ENCODE measurements at places on chromosomes 5 and 9.

DNA sequence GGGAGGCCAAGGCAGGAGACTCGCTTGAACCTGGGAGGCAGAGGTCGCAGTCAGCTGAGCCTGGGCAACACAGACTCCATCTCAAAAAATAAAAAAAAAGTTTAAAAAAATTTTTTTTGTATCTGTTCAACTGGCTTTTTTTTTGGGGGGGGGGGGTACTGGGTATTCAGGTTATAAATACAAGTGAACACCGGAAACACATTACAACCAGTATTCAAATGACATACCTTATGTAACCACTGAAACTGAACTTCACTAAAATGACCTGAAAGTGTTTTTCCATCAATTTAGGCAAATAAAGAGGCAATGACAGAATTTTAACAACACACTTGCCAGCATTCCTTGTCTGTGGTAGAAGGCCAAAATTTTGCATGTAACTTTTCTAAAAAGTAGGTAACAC lies 33.5 kb downstream of the STRBP start:
- DNase-seq = no peak

DNA sequence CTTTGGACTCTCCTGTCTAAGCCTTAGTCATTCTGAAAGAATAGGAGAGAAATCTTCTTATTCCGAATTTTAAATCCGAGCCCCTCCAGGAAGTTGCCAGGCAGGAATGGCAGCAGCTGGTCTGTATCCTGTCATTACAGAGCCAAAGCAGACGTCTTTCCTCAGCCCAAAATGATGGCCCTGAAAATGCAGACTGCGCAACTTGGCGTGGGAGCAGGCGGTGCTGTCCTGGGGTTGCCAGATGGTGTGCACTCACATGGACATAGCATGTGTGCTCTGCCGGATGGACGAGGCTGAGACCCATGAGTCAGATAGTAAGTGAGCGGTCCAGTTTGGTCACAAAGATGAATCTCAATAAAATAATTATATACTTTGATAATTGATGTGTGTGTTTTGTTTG lies 410.4 kb downstream of the KCTD16 start:
- DNase-seq = no peak

- peak; percentile 36 for DNase-seq
These were observed 761 bp downstream of the REEP2 start for GRCh38 chr5:138439477-138440158.

- no peak for DNase-seq
These were observed 2.6 kb downstream of the TEX10 start for GRCh38 chr9:100350188-100350587.

- DNase-seq = no peak
These were observed 203.4 kb downstream of the GADD45G start for GRCh38 chr9:89808076-89808755.

DNA sequence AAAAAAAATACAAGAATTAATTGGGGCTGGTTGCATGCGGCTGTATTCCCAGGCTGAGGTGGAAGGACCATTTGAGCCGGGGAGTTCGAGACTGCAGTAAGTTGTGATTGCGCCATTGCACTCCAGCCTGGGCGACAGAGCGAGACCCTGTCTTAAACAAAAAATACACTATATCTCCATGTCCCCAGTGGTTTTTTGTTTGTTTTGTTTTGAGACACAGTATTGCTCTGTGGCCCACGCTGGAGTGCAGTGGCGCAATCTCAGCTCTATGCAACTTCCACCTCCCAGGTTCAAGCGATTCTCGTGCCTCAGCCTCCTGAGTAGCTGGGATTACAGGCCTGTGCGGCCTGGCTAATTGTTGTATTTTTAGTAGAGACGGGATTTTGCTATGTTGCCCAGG lies 1.2 kb downstream of the COQ4 start:
- no peak for DNase-seq

DNA sequence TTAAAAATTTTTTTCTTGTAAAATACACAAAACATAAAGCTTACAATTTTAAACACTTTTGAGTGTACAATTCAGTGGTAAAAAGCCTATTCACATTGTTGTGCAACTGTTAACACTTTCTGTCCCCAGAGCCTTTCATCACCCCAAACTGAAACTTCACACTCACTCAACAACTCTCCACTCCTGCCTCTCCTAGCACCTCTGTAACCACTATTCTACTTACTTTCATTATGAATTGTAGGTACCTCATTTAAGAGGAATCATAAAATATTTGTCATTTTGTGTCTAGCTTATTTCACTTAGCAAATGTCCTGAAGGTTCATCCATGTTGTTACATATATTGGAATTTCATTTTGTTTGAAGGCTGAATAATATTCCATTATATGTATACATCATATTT lies 4.3 kb upstream of the ZNF510 start:
- DNase-seq = no peak

DNA sequence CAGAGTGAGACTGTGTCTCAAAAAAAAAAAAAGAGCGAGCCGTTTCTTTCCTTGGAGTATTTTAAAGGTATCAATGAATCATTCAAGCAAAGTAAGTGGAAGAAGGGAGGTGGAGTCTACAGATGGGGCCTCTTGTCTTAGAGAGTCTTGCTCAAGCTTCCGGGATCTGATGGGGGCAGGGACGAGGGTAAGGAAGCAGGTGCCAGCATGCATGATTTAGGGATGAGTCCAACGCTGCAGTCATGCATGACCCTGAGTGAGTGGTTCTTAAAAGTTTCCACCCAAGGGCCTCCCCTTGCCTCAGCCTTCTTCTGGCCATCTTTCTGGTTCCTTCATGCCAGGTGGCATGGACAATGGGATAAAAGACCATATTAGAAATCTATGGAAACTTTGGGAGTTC lies 79.6 kb downstream of the MYO10 start:
- peak; percentile 66 for DNase-seq

DNA sequence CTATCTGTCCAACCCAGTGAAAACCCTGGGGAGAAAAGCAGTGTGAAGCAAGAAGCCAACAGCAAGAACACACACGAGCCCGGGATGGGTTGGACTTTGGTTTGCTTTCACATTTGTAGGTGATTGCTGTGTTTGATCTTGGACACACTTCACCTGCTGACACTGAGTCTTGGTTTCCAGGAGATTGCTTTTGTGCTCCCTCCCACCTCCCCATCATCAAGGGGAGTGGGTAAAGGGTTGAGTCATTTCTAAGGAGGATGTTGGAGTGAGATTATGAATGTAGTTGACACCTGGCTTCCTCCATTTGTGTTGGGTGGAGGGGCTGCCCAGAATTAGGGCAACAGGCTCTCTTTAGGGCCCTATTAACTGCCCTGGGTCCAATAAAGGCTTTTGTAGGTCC lies 37.5 kb downstream of the ANKDD1B start:
- DNase-seq = no peak

DNA sequence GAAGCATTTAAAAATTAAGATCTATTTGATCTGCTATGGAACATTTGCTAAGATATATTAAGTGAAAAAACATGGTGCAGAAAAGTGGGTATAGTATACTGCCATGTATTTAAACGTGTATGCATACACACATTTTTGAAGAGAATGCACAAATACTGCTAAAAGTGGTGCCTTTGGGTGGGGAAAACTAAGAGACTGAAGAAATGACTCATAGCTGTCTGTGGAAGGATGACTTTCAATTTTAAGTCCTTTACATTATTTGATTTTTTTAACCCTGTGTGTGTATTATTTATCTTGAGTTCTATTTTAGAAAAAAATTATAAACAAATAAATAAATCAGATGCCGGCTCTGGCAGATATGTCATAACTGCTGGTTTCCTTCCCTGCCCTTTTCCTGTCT lies 120.7 kb upstream of the SLIT3 start:
- DNase-seq = no peak

DNA sequence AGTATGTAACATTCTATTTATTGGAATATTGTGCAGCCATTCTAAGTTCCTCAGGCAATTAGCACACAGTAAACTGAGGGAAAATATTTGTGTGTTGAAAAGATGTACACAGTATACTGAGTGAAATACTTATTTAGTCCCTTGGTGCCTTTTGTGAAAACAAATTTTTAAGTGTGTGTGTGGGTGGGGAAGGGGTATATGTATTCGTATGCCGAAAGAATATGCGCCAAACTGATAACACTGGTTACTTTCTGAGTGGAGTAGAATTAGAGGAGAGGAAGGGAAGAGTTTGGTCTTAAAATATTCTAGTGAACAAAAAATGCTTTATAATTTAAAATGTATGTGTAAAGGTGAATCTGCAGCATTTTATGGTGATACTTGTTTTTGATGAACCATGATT lies 3.1 kb downstream of the DCP2 start:
- no peak for DNase-seq

GRCh38 chr9:100714372-100715099 lies 136.7 kb downstream of the CAVIN4 start:
- DNase-seq = peak; percentile 58

- DNase-seq = no peak
These were observed 76.1 kb downstream of the C5orf15 start for GRCh38 chr5:133892306-133892705.

DNA sequence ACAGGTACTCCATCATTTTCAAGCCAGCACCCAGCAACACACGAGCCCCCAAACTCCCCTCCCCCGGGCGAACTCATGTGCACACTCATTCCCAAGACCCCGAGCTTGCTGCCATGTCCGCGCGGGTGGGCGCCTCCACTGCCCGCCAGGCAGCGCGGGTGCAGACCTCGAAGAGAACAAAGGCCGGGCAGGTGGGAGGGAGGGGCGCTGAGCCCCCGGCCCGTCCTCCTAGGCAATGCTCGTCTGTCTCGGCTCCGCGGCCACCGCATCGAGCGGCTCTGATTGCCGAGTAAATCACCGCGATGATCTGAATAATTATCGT lies 47.1 kb upstream of the PSD2 start:
- DNase-seq = no peak

DNA sequence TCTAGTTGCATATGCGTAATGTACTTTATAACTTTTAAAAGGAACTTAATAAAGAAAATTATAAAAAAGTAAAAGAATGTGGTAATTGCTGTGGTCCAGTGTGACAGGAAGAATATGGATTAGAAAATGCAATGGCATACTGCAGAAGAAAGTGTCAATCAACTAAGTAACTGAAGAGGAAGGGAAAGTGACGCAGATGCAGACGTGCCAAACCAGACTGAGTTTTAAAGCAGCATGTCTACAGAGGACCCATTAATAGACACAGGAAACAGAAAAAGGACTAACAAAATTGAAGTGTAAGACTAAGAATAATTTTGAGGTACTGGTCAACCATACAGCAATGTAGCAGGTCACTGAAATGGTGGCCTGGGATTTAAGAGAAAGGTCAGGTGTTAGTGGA lies 73.3 kb downstream of the DPYSL3 start:
- no peak for DNase-seq

- no peak for DNase-seq
These were observed 26.3 kb downstream of the ARSB start for GRCh38 chr5:78958672-78959445.

DNA sequence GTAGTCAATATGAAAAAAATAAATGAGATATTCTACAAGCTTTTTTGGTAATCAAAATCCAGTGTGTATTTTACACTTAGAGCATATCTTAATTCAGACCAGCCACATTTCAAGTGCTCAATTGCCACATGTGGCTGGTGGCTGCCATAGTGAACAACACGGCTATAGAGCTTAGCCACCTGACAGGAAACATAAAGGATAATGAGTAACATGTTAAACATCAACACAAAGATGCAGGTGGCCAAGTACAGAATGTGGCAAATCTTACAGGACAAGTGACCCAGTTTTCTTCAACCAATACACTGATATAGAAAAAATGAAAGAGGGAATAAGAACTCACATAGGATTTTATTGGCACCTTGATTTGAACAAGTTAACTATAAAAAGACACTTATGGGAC lies 61.4 kb downstream of the KIF24 start:
- DNase-seq = no peak

- peak; percentile 63 for DNase-seq
These were observed 833 bp downstream of the ANKHD1 start for GRCh38 chr5:140402258-140403074.

- DNase-seq = peak; percentile 7
These were observed 57.8 kb upstream of the SPINK5 start for GRCh38 chr5:148005788-148006520.

GRCh38 chr9:114157516-114158176 lies 2.3 kb downstream of the COL27A1 start:
- DNase-seq = peak; percentile 75

DNA sequence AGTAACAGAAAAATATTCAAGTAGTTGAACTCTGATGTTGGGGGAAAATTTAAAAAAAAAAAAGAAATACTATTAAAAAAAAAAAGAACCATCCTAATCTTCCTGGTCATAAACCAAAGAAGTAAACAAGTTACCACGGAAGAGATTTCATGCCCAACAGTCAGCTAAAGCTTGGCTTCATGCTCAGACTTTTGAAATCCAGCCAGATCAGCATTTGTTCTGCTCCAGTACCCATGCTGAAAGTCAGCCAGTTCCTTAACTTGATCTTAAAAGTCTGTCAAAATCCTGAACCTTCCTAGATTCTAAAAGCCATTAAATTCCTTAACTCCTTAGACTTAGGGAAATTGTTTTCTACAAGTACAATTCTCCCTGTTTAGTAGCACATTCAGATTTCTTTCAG lies 908.7 kb upstream of the CDH9 start:
- no peak for DNase-seq

DNA sequence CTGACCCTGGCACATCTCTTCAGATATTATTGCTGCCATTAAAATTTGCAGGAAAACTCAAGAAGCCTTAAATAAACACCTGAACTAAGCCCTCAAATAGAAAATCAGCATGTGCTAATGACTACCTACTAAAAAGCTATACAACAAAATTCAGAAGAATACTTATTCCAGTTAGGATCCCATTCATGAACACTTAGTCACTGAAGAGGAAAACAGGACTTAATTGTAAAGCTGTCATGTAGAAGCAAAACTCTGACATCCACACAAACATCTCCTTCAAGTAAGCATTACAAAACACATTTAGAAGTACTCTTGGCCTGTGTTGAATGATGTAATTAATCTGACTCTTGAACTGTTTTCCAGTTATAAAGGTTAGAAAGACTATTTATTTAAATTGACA lies 19.9 kb downstream of the ELL2 start:
- DNase-seq = peak; percentile 49

DNA sequence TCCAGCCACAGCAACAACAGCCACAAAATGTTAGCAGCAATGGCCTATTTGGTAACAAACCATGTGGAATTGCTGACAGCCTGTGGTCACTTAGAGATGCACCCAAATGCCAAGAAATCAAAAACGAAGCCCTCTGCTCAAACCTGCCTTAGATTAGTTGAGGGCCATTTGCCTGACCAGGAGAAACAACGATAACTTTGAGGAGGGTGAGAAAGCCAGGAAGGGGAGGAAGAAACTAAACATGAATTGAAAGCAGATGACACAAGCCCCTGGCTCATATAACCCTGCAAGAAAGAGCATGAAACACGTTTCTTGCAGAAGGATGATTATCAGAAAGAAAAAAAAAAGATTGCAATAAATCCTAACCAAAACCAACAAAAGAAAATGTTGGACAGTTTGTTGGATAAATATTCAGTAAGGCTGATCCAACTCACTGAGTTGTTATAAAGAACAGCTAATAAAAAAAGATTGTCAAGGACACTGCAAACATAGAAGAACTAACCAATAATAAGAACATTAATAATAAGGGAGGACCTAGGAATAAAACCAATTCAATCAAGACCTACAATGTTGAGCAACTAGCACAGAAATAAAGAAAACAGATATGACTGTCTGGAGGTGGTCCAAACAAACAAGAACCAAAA lies 140.5 kb upstream of the SLC30A5 start:
- no peak for DNase-seq

- DNase-seq = peak; percentile 69
These were observed 60.6 kb downstream of the SLC1A3 start for GRCh38 chr5:36666986-36667385.

GRCh38 chr5:67414712-67415111 lies 218.1 kb upstream of the CD180 start:
- DNase-seq = peak; percentile 74

- no peak for DNase-seq
These were observed 9.6 kb upstream of the CCDC171 start for GRCh38 chr9:15543047-15543813.
